Activated T-helper 1 cell treated with anti-CD3 and anti-CD28 coated beads, Interleukin-2, amount 50 U/mL, for 16 hours (primary cell): ENCODE measurements at places on chromosomes 1 and 21.
A peak's percentile ranks its signal among the peaks of the same experiment; 100 is the strongest.

DNA sequence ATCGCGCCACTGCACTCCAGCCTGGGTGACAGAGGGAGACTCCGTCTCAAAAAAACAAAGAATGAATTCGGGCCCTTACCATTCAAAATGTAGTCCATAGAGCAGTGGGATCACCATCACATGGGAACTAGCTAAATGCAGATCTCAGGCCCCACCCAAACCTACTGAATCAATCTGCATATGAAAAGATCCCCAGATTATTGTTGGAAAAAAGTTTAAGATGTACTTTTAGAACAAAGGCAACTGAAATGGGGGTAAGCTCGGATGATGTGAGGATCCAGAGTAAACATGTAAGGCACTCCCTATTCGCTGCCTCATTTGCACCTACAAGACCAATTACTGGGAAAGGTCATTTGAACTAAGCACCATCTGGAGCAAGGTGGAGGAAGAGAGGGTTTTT, 803 bp upstream of the FLAD1 start:
- DNase-seq, result no peak

GRCh38 chr1:160375788-160376524, 9.1 kb downstream of the NHLH1 start:
- no peak for DNase-seq

DNA sequence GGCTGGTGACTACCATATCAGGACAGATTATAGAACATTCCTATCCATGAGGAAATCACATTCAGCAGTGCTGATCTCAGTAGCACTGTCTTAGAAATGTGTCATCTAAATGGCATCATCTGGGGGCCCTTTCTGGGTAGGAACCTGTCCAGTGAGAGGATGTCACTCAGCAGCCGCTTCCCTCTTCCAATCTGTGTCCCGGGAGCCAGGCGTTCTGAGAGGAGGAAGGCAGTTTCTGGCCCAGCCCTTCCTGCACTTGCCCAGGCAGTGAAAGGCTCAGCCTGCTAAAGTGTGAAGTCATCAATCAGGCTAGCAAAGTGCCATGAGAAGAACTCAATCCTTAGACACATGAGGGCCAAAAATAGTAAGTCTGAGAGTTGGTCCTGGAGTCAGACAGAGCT, 25.6 kb downstream of the RAB4A start:
- no peak for DNase-seq

- no peak for DNase-seq
These were observed 19.1 kb upstream of the SPAG17 start for GRCh38 chr1:118204105-118204504.

- peak; percentile 39 for DNase-seq
These were observed 77.9 kb downstream of the ADARB1 start for GRCh38 chr21:45152265-45152746.

DNA sequence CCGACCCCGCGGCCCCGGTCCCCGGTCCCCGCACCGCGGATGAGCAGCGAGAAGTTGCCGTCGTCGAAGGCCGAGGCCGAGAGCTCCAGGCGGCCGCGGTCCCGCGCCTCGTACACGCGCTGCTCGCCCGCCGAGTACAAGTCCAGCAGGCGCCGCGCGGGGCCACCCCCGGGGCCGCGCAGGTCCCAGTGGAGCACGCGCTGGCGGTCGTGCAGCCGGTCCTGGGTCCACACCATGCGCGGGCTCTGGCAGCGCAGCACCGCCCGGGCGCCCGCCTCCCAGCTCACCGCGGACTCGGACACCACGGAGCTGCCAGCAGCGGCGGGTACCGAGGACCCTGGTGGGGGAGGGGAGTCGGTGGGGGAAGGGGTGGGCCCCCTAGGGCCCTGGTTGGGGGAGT, 2.9 kb downstream of the MXRA8 start:
- DNase-seq, result no peak

- DNase-seq, result no peak
These were observed 47.2 kb upstream of the RASAL2 start for GRCh38 chr1:178046591-178047270.

DNA sequence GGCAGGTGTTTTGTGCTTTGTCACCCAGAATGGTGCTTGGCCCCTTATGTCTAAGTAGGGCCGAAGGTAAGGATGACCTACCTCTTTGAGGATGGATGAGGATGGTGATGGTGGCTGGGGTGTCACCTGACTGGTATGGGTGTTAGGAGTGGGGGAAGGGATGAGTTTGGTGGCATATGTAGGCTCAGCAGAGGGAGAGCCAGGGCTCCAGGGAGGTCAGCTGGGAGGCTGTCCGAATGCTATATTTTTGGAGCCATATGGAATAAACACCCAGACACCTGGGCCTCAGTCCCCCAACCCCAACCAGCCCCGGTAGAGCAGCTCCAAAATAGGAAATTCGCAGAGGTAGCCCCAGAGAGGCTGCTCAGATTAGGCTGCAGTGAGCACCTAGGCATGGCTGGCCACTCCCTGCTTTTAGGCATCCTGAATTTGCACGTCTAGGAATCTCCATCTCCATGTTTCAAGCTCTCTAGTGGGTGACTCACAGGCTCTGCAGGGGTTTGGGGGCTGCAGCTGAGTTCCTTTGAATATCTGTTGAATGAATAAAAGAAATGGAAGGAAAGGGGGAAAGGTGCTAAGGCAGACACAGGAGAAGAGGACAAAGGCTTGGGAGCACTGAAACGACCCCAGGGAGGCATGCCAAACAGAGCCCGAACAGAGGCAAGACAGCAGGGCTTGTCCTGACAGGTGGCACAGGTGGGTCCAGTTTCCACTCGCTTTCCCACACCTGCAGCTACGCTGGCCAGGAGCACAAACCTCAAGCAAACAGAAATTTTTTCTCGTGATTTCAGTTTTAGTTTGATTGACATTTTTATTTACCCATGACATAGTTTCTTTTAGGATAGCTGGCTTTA, 135.3 kb upstream of the EDN2 start:
- DNase-seq, result no peak
